ENCODE measurements at places on chromosomes 16 and 17. TPM values are rescaled to one million over a fixed set of nuclear protein-coding genes. Genes with fewer than 3 reads are reported as not detected.
A peak's percentile ranks its signal among the peaks of the same experiment; 100 is the strongest.

TNRC6C gene
- 32.7 TPM for total RNA-seq

UTS2R gene
- 0.22 TPM for total RNA-seq

WIPI1 gene
- 87.5 TPM for total RNA-seq

TP53TG3F gene
- not detected for total RNA-seq

CCL7 gene
- total RNA-seq: not detected

DNA sequence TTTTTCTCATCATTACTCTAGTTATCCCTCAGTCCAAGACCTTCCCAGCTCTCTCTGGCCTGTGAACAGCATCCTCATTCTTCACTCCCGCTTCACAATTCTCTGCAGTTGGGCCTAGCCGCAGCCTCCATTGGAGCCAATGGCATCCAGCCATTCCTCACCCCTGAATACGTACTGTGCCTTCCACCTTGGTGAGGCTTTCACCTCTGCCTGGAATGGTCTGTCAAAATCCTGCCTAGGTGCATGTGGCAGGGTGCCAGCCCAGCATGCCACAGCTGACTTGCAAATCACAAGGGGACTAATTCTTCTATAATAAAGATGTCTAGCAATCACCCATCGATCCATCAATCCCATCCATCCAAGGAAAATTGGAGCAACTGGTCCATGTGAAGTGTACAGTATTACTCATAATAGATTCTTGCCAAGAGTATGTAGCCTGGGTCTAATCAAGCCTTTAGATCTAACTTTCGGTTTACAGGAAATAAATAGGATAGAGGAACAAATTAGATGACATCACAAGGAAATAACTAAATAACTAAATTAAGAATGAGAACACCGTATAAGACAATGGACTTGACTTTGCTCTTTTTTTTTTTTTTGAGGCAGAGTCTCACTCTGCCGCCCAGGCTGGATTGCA is 5.1 kb upstream of the CX3CL1 start:
- no peaks in the 10 kb centered on the region for H3K27me3 ChIP-seq
- no peak overlapping the region for H3K27ac ChIP-seq
- no peak overlapping the region for H3K4me3 ChIP-seq
- H3K36me3 ChIP-seq: no peaks in the 10 kb centered on the region
- no peaks in the 10 kb centered on the region for H3K4me1 ChIP-seq

DNA sequence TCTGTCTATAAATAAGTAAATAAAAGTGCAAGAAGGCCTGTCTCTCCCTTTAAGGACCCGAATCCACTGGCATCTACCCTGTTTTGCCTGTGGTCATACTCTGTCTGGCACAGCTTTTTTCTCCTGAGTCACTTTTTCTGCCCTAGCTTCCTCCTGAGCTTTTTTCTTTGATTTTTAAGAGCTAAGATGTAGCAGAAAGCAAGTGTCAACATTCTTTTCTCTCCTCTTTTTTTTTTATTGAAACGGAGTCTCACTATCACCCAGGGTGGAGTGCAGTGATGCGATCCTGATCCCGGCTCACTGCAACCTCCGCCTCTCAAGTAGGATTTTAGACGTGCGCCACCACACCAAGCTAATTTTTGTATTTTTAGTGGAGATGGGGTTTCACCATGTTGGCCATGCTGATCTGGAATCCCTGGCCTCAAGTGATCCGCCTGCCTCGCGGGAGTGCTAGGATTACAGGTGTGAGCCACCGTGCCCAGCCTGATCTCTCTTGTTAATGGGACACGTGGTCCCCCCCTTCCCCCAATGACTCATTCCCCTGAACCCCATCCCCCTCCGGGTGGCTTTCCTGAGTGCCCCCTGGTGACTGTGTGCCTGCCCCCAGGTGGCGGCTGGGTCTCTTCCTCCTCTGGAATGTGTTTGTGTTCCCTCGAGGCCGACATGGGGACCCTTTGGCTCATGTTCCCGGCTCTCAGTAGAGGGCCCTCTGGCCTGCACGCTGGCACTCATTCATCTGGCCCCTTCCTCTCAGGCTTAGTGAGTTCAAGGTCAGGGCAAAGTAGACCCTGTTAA is 14.2 kb downstream of the C16orf90 start:
- no peak for DNase-seq
- no peaks in the 10 kb centered on the region for H3K27me3 ChIP-seq
- H3K4me3 ChIP-seq: no peak overlapping the region
- H3K27ac ChIP-seq: no peak overlapping the region

- H3K27ac ChIP-seq: no peak overlapping the region
- peak; percentile 91 for DNase-seq
- H3K36me3 ChIP-seq: no peaks in the 10 kb centered on the region
- no peaks in the 10 kb centered on the region for H3K4me1 ChIP-seq
- no peaks in the 10 kb centered on the region for H3K27me3 ChIP-seq
These were observed 19.1 kb upstream of the STAC2 start for GRCh38 chr17:39244600-39245570.

DNA sequence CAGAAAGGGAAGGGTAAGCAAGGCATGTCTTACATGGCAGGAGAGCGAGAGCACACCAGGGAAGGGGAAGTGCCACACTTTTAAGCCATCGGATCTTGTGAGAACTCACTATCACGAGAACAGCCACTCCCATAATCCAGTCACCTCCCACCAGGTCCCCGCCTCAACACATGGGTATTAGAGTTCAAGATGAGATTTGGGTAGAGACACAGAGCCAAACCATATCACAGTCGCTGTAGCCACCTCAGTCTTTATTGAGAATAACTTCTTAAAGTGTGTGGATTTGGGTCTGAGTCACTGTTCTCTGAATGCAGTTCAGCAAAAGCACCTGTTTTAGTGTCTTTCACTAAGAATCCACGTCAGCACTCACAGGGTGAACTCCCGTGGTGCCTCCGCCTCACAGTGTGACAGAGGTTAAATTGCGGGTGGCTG is 195.2 kb upstream of the CHMP6 start:
- H3K27me3 ChIP-seq: no peaks in the 10 kb centered on the region
- DNase-seq: no peak
- no peak overlapping the region for H3K27ac ChIP-seq
- no peak overlapping the region for H3K4me3 ChIP-seq
- H3K36me3 ChIP-seq: no peaks in the 10 kb centered on the region

DNA sequence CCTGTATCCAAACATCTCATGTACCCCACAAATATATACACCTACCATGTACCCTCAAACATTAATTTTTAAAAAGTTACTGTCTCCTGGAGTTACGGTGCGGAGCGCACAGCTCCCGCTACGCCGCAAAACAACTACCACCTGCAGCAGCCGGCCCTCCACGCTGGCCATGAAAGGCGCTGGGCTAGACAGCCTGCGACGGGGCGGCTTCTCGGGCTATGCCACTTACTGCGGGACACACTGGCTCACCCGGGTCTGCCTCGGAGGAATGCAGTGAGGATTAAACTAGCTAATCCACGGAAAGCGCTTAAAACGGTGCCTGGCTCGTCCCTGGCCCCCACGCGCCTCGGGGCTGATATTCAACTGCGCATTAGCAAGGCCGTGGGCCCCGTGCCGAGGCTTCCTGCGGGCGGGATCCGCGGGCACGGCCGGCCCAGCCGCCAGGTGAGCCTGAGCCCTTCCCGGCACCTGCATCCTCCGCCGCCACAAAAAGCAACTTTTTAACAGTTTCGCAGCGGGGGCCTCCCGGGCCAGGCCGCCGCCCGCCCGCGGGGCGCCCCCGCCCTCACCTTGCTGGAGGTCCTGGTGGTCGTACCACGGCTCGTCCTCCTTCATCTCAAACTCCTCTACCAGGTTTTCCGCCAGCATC is 633 bp downstream of the CDR2 start:
- DNase-seq: peak; percentile 58
- H3K4me1 ChIP-seq: peaks cover 38% of the 10 kb centered on the region
- peak overlapping the region; percentile 91 for H3K27ac ChIP-seq
- no peaks in the 10 kb centered on the region for H3K27me3 ChIP-seq
- no peaks in the 10 kb centered on the region for H3K36me3 ChIP-seq

DNA sequence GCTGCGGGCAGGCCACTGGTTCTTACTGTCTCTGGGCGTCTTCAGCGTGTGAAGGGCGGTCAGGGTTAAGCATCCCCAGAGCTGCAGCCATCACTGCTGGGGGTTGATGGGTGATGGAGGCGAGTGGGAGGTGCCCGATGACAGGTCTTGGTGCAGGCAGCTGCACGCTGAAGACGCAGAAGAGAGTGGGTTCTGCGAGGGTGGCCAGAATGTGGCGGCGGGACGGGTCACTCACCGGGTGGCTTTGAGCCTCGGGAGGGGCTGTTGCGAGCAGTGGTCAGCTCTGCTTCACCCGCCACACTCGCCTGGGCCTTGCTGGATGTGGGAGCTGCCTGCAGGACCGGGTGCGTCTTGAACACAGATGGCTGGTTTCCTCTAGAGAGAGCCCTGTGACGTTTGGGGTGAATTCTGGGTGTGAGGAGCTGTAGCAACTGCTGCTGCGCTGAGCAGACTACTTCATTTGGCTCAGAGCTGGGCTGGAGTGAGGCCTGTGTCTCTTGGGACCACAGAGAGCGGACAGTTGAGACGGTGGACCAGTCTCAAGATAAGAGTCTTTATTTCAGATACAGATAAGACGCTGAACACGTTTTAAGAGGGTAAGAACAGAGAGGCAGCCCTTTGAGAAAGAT is 44.6 kb upstream of the ZNF750 start:
- no peaks in the 10 kb centered on the region for H3K36me3 ChIP-seq
- no peak overlapping the region for H3K4me3 ChIP-seq
- DNase-seq: no peak
- H3K27ac ChIP-seq: no peak overlapping the region

DNA sequence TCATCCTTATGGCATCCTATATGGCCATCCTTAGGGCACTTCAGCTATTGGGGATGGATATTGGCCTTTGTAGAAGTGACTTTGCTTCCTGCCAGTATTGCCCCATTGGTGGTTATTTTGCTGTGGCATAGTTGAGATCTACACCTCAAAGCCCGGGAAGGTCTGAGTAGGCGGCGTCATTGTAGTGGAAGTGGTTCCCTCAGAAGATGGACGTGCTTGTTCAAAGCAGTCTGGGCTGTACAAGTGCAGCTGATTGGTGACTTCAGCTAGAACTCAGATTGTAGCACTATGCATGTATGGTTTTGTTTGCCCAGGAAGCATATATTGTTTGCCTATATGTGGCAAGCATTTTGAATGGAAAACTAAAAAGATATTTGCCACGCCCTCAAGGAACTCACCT is 83.2 kb downstream of the TMC6 start:
- no peaks in the 10 kb centered on the region for H3K27me3 ChIP-seq
- H3K36me3 ChIP-seq: peaks cover 15% of the 10 kb centered on the region
- H3K4me3 ChIP-seq: no peak overlapping the region
- no peak for DNase-seq
- H3K27ac ChIP-seq: no peak overlapping the region

- peak; percentile 88 for DNase-seq
- H3K4me1 ChIP-seq: peaks cover 37% of the 10 kb centered on the region
- H3K27me3 ChIP-seq: no peaks in the 10 kb centered on the region
- H3K36me3 ChIP-seq: peaks cover 70% of the 10 kb centered on the region
- no peak overlapping the region for H3K4me3 ChIP-seq
These were observed 7.1 kb upstream of the FTSJ3 start for GRCh38 chr17:63834431-63835166.

DNA sequence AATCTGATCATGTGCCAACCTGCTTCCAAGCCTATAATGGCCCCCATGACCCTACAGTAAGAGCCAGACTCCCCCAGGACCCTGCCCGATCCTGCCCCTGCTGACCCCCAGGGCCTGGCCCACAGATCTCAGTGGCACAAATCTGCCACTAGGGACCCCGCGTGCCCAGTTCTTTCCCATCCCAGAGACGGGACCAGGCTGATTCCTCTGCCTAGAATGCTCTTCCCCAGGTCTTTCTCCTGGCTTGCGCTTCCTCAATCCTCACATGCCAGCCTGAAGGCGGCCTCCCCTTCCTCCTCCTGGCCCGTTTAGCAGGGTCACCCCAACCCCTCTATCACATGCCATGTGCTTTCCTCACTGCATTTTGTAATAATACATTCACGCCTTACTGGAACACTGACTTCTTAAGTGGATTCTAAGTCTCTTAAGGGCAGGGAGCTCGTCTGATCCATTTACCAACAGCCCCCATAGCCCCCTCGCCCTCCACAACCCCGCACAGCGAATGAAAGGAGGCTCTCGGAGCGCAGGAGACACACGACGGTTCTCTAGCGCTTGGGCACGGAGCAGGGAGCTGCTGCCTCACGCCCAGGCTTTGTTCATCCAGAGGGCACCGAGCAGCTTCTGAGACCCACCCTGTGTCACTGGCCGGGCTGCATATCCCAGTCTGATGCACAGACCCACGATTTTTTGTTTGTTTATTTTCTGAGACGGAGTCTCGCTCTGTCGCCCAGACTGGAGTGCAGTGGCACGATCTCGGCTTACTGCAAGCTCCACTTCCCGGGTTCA is 1.2 kb downstream of the TRIM65 start:
- peak; percentile 42 for DNase-seq
- H3K36me3 ChIP-seq: peaks cover 27% of the 10 kb centered on the region

DNA sequence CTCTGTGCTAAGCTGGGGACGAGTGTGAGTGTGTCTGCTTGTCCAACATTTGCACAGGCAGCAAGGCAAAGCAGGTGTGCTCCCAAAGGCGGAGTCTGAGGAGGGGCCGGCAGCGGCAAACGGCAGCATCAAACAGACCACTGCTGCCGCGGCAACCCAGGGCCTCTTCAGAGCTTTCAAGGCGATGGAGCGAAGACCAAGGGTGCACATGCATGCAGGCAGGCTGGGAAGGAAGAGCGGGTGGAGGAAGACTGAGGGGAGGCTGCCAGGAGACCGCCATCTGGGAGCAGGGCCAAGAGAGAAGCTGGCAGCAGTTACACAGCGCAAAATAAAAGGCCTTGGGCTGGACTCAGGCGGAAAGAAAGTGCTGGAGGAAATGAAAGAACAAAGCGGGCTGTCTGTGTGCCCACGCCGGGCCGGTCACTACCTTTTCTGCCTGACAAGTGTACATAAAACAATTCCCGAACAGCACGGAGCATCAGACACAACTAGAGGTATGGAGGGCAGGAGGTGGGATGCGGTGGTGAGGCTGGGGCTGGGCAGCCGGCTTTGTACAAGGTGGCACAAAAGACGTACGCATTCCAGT is 8.5 kb downstream of the TIMM22 start:
- peaks cover 56% of the 10 kb centered on the region for H3K4me1 ChIP-seq
- peak; percentile 92 for DNase-seq
- H3K36me3 ChIP-seq: peaks cover 30% of the 10 kb centered on the region
- H3K27ac ChIP-seq: peak overlapping the region; percentile 74

GRCh38 chr17:83182620-83183101 is 103.3 kb downstream of the METRNL start:
- no peak overlapping the region for H3K4me3 ChIP-seq
- no peak overlapping the region for H3K27ac ChIP-seq
- H3K27me3 ChIP-seq: no peaks in the 10 kb centered on the region
- H3K36me3 ChIP-seq: no peaks in the 10 kb centered on the region
- no peak for DNase-seq

- H3K4me1 ChIP-seq: peaks cover 3% of the 10 kb centered on the region
- DNase-seq: no peak
- no peak overlapping the region for H3K4me3 ChIP-seq
- H3K27ac ChIP-seq: no peak overlapping the region
These were observed 44.7 kb upstream of the KCNJ16 start for GRCh38 chr17:70030371-70030770.

Data from thyroid gland (tissue), 4 donors.